AG04449 (cell line): ENCODE measurements at places on chromosomes 1 and 21.
A peak's percentile ranks its signal among the peaks of the same experiment; 100 is the strongest.

DNA sequence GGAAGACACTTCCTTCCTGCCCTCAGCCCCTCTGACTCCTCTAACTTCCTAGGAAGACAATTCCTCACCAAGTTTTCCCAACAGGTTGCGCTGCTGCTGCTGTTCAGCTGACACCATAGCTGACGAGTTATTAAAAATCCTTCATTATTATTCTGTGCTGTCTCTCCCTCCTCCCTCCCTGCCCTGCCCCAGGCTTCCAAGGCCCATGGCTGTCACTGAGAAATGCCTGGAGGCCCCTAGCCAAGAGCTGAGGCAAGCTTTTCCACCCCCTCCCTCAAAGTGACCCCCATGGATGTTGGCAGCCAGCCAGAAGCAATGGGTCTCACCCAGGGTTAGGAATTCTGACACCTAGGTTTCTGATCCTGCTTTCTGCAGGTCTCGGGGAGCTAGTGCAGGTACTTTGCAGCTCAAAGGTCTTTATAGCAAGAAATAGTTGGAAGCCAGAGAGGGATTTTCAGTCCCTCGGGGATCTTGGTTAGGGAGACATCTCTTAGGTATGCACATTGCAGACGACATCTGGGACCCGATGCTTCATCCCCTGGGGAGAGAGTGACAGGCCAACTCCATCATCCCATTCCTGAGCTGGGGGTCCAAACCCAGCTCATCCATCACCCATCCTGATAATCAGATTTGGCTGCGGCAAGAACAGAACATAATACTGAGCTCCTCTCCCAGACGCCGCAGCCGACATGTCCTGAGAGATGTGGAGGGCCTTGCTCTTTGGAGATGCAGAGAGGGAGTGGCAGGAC, 65.0 kb downstream of the KIRREL1 start:
- no peak for DNase-seq

- no peak for DNase-seq
Observed at GRCh38 chr1:14767075-14767474, 168.6 kb downstream of the KAZN start.

DNA sequence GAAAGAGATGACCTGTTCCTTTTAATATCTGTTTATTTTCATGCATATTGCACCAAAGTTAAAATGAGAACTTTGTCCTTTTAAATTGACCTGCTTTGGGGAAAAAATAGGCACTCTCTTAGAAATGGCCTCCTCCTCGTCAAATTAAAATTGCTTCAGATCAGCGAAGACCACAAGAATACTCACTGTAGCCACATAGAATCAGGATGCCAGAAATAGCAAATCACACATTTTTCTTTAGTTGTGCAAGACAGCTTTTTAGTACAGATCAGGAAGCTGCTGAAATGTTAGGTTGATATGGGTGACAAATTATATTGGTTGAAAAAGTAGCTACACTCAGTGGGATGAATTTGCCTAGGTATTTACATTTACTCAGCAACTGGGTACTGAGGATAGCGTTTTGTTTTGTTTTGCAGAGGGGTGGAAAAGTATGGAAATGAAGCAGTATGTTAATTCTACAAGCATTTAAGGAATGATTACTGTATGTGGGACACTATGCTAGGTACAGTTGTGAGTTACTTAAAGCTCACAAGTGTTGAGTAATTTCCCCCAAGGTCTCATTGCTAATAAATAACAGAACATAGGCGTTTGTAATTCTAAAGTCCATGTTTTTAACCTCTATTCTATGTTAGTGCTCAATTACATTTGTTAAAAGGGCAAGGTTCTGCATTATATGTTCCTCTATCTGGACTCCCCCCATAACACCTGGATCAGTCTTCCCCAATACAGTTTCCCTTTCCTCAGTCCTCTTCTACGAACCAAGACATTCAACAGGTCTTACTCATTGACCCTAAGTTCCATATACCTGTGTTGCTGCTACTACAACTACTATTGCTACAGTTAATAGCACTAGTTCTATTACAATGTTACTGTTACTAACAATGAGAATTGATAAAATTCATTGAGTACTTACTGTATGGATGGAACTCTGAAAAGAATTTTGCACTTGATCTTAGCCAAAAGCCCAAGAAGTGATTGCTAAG, 99.4 kb upstream of the S1PR1 start:
- peak; percentile 51 for DNase-seq

- DNase-seq = no peak
Observed at GRCh38 chr1:26477446-26478152, 5.4 kb downstream of the HMGN2 start.

DNA sequence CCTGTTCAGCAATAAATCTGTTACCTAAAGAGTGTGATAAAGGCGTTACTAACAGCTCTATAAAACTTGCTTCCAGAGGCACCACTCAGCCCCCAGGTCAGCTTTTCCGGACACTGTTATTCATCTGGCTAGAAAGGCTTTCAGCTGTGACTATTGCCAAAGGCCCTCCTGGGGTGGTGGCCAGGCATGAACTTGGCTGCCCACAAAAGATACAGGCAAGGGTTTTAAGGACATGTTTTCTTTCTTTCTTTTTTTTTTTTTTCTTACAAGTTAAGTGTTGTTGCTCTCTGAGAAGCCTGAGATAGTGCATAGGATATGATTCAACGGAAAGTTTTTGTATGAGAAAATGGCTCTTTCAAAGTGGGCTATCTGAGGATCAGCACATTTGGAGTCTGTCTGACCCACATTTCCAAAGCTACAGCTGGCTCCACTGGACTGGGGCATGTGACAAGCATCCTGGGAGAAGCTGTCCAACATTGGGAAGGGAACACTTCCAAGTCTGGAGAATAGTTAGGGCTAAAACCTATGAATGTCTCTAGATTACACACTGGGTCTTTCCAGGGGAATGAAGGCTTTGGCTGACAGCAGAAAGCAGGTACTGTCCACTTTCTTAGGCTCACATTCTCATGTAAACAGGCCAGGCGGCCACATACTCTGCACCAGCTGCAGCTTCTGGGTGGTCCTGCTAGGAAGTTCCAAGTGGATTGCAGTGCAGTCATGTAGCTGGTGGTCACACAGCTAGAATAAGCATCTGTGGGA, 639.7 kb downstream of the LMO4 start:
- no peak for DNase-seq

- DNase-seq = no peak
Observed at GRCh38 chr1:221837896-221838295, 96.0 kb upstream of the DUSP10 start.

- DNase-seq = no peak
Observed at GRCh38 chr1:234986750-234987414, 141.8 kb downstream of the TOMM20 start.

GRCh38 chr1:45319761-45320160, 6.9 kb upstream of the HPDL start:
- no peak for DNase-seq

- no peak for DNase-seq
Observed at GRCh38 chr1:200306944-200307754, 102.7 kb downstream of the ZNF281 start.

DNA sequence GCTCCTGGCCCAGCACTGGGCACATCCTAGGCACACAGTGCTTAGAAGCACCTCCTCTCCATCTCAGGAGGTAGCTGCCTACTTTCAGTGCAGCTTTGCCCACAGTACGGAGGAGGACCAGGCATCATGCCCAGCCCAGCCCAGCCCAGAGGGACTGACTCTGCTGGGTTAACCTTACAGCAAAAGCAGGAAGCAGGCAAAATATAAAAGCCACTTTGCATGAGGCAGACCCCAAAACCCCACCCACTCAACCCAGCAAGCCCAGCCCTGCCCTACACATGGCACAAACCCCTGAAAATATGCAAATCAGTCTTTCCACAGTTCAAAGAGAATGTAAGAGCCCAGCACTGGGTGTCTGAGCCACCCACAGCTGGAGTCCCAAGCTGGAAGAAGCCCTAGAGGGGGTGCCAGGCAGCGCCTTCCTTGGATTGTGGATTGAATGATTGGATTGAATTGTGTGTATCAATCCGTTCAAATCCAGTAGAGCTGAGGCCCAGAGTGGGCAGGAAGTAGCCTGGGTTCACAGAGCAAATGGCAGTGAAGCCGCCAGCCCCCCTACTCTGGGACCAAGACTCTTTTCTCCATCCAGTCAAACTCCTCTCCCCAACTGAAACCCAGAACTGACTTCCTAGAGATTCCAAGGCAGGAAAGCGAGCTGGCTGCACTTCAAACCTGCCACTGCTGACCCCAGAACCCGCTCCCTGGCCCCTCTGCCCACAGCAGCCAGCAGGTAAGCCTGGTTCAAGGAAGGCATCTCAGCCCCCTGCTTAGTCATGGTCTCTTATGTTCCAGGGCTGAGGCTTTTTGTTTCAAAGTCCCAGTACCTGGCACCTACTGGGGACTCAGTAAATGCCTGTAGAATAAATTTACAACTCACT, 117.7 kb downstream of the LACTBL1 start:
- no peak for DNase-seq

- DNase-seq = peak; percentile 77
Observed at GRCh38 chr1:115331558-115332331, 6.3 kb downstream of the NGF start.

GRCh38 chr1:200524092-200524491, 96.5 kb downstream of the KIF14 start:
- no peak for DNase-seq

GRCh38 chr1:44464361-44464760, 59.3 kb downstream of the RNF220 start:
- no peak for DNase-seq
